Caudate nucleus (tissue), 63 donors: ENCODE measurements at places on chromosomes 4 and X.

- DNase-seq: no peak
Measured at GRCh38 chr4:31984872-31985271, 1264.7 kb downstream of the PCDH7 start.

DNA sequence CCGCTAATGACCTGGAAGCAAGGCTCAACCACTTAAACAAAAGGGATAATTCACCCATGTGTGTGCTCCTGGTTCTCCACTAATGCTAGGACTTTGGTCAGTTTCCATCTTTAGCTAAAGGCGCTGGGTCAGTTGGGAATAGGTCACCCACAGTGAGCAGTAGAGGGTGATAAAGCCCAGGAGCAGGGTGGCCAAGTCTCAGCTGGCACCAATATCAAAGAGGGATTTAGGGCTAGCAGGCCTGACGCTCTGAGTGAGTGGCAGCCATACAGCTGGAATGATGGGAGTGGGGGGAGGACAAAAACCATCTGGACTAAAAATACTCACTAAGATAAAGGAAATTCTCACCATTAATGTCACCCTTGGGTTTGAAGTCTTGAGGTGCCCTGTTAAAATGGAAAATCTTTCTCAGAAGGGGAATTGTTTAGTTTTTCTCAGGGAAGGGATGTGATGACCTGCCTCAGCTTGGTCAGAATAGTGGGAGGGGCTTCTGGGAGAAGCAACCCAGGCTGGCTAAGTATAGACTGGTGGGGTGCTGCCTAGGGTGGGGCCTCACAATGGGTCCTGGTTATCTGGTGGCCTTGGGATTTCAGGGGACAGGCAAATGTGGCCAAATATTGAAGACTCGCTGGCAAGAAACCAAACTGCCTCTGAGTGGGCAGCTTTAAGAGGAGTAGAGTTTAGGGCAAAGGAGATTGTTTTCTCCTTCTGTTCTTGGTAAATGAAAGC lies 47.1 kb downstream of the TSC22D3 start:
- DNase-seq: no peak

GRCh38 chrX:135477576-135477975 lies 42.9 kb upstream of the INTS6L start:
- peak; percentile 33 for DNase-seq

DNA sequence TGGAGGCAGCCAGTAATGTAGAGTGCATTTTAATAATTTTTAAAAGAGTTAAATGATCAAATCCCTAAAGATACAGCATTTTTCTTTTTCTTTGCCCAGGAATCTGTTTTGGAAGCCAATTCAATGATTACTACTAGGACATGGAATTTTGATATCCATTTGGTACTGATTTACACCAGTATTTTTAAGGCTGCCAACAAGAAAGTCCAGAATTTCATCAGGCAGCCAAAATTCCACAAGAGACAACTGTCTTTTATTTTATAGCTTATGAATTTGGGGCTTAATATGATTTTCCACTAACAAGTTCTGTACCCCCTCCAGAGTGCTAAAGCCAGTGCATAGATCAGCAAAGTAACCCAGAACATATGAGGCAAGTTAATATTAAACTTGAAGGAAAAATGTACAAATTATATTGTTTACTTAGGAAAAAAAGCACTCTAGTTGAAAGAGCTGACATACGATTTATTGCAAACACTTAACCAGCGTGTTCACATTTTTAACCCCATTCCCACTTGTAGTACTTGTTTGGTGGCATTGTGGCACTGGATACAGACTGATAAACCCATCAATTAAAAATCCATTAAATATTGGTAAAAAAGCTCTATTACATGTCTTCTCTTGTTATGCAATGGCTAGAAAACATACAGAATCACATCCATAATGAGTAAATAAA lies 259.7 kb downstream of the DCHS2 start:
- DNase-seq: no peak

GRCh38 chr4:57668621-57669020 lies 558.4 kb upstream of the IGFBP7 start:
- DNase-seq: no peak

GRCh38 chrX:9133426-9133825 lies 99.5 kb upstream of the FAM9B start:
- DNase-seq: no peak
